NCI-H1417 (cell line): ENCODE measurements at places on chromosomes 5 and 9.

GRCh38 chr9:114731701-114732100 is 49.7 kb upstream of the TEX48 start:
- DNase-seq = no peak

DNA sequence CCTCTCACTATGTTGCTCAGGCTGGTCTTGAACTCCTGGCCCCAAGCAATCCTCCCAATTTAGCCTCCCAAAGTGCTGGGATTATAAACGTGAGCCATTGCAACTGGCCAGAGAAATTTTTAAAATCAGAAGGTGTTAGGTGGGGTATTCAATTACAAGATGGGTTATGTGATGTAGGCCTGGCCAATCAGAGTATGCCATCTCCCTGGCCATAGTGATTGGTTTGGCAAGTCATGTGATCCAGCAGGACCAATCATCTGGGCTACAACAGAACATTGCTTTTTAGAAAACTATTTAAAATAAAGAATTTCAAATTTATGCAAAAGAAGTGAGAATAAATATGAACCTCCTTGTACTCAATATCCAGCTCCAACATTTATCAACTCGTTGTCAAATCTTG is 22.4 kb downstream of the NMRK1 start:
- no peak for DNase-seq

GRCh38 chr9:133888048-133888808 is 103.9 kb downstream of the VAV2 start:
- peak; percentile 10 for DNase-seq

DNA sequence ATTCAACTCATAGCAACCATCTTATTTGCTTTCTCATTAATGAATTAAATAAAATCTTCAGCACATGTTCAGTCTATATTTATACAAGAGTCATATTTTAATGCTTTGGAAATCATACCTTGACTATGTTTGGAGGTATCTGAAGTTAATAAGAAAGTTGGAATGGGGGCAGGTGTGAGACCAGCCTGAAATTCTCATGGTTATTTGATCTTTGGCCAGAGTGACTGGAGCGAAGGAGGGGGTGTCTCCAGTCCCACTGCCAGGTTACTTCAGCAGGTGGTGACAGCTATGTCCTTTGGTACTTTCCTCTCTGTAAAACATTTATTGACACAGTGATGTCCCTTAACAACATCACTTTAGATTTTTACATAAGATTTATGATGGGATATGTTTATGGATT is 318.1 kb upstream of the SGCD start:
- DNase-seq = no peak

- DNase-seq = no peak
Measured at GRCh38 chr5:50653946-50654345, 12.5 kb upstream of the PARP8 start.

GRCh38 chr5:36502608-36503007 is 103.8 kb upstream of the SLC1A3 start:
- no peak for DNase-seq

DNA sequence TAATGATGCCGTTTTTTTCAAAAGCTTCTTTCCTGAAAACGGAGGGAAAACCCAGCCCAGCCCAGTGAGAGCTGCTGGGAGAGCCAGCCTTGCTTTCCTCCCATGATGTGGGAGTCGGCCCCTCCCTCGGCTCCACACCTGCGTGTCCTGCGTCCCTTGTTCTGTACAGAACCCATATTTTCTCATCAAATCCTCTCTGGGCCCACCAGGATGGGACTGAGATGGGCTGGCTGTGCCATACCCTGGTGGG is 8.9 kb downstream of the FLT4 start:
- DNase-seq = no peak

- DNase-seq = no peak
Measured at GRCh38 chr9:123069010-123069481, 35.6 kb downstream of the GPR21 start.

GRCh38 chr5:52693280-52693679 is 94.4 kb upstream of the ITGA1 start:
- DNase-seq = no peak

- no peak for DNase-seq
Measured at GRCh38 chr9:38622951-38623350, 2.6 kb upstream of the ANKRD18A start.

- DNase-seq = no peak
Measured at GRCh38 chr9:127162046-127162863, 39.8 kb upstream of the ANGPTL2 start.

GRCh38 chr5:15160091-15160490 is 288.5 kb upstream of the ANKH start:
- DNase-seq = no peak

DNA sequence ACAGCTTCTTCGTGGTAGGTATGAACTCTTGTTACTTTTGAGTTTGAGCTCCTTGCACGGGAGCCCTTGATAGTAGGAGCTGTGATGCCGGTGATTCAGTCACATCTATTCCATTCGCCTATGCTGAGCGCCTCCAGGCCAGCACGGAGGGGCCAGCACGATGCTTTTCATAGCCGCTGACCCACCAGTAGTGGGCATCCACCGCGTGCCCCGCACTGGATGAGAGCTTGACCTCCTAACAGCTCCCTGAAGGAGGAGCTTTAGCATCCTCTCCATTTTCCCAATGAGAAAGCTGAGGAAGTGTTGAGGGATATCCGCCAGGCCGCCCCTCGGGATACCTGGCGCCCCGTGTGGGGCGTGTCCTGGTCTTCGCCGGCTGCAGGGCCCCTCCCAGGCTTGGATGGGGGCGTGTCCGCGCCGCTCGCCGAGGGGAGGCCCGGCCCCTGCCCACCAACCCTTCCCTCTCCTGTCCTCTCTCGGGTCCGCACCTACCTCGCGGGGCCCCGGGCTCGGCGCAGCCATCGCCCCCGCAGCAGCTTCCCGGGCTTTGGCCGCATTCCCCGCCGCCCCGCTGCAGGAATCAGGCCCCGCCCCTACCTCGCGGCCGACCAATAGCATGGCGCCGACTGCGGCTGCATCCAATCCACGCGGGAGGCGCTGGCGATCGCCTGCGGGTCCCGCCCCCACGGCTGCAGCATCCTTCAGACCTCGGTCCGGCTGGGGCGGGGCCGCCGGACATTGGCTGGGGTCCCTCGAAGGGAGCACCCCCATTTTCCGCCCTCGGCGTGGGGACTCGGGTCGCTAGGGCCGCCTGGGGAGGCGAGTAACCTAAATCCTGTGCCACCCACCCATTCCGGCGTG is at the start of gene PIP5KL1:
PIP5KL1 (minus strand) TSS at position 547 of the 861 bp plus-strand sequence; CDS start at position 522, 25 bp downstream.
- peak; percentile 92 for DNase-seq

DNA sequence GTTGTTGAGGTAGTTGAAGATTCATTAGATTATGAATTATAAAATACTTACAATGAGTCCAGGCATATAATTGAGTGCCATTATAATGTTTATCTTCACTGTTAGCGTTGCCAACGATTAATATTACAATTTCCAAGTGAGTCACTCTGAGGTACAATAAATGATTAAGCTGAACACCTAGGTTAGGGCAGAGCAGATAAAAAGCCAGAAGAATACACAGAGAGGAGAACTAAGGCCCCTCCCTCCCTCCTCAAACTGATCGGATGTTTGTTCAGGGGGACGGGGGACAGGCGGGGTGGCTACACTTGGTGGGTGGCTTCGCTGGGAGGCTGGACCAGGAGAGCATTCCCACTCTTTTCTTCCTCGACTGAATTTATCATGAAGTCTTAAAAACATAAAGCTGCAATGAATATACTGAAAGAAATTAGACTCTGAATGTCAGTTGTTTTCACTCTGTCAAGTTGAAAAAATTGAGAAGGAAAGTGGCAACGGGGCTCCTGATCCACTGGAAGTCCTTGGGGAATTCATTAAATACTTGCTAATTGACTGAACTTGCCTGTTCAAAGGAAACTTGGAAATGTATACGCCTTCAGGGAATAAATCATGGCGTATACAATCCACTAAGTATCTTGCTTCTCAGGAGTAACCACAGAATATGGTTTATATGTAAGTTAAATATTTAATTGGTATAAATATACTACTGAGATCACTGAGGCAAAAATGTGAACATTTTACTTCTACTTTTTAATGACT is 198.1 kb downstream of the TSSK1B start:
- DNase-seq = no peak

GRCh38 chr9:75432386-75432785 is 344.1 kb downstream of the OSTF1 start:
- no peak for DNase-seq

DNA sequence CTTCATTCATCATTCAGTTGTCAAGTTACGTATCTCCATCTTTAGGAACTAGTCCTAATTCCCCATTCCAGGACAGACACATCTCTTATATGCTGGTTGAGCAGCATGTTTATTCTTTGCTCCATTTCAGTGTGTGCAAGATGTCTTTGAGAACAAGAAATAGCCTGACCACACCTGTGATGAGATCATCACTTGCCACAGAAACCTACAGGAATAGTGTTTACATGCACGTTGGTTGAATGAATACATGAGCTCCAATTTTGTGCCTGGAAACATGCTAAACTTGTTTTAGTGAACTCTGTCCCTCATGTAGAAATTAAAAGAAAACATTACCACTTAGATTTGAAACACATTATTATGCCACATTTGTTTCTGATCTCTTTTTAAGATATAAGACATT is 489.1 kb downstream of the CDH18 start:
- DNase-seq = no peak

GRCh38 chr5:87340716-87341115 is 72.0 kb downstream of the CCNH start:
- no peak for DNase-seq

GRCh38 chr5:170266570-170267381 is 30.8 kb downstream of the LCP2 start:
- no peak for DNase-seq

GRCh38 chr5:133256276-133256675 is 204.5 kb downstream of the HSPA4 start:
- DNase-seq = peak; percentile 70

DNA sequence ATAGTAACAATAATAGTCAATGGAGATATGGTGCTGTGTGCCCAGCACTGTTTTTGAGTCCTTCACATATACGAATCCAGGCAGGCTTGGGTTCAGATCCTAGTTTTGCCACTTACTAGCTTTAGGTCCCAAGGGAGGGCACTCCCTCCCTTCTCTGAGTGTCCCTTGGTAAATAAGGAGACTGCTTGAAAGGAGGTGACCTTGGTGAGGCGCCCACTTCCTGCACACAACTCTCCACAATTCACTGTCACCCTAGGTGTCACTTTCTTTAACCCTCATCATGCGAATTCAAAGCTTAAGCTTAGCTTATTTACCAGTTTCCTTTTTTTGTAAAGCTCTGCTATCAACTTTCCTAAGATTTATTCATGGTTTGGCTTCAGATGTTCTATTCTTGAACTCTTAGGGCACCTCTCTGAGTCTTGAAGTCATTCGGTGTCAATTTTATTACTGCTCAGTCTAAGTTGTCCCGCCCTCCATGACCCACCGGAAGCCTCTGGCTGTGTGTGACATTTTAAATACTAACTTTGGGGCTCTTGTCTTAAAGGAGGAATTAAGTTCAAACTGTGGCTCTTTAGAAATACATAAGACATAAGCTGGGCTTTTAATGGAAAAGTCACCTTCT is 170.7 kb upstream of the ZNF618 start:
- DNase-seq = no peak

DNA sequence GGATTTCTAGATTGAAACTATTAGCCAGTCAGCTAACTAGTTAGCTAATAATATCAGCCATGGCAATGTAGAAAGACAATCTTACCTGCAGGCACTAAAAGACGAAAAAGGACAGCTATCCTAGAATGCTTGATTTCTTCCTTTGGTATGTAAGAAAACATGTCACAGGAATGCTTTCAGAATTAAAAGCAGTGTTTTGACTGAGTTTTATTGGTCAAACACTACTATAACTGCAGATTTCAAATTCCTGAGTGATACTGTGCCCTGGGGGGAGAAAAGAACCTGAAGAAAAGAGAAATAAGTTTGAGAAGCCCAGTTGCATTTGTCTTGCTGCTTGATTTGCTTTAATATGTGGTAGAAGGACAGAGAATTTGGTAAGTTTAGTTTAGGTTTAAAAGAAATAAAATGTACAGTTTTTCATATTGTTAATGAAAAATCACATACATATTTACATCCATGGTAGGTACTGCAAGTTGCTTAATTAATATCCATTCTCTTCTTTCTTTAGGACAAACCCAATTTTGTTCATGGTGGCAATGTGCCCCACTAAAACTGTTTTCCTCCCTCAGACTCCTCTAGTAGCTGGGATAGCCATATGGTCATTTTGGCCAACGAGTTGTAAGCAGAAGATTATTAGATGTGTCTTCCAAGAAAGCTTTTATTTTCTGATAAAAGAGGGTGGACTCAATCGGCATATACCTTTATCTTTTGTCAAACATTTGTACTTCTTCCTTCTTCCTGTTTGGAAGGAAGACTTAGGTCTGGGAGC is 4.3 kb upstream of the FAM169A start:
- DNase-seq = no peak

DNA sequence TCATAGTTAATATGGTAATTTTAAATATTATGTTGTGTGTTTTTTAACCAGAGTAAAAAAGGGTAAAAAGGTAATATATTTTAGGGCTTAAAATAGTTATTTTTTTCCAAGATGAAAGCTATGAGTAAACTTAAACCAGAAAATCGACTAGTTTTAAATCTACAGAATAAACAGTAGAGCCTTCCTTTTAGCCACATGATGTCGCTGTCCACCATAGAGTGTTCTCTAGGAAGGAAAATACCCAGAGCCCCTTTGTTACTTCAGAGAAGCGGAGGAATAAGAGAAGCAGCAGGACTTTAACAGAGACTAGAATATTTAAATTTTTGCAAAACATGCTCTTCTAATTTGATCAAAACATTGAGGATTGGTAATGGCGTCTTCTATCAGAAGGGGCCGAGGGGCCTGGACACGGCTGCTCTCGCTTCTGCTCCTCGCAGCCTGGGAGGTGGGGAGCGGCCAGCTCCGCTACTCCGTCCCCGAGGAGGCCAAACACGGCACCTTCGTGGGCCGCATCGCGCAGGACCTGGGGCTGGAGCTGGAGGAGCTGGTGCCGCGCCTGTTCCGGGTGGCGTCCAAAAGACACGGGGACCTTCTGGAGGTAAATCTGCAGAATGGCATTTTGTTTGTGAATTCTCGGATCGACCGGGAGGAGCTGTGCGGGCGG is at the start of gene PCDHA2:
PCDHA2 (plus strand) TSS at position 258 of the 664 bp plus-strand sequence.
- DNase-seq = no peak

DNA sequence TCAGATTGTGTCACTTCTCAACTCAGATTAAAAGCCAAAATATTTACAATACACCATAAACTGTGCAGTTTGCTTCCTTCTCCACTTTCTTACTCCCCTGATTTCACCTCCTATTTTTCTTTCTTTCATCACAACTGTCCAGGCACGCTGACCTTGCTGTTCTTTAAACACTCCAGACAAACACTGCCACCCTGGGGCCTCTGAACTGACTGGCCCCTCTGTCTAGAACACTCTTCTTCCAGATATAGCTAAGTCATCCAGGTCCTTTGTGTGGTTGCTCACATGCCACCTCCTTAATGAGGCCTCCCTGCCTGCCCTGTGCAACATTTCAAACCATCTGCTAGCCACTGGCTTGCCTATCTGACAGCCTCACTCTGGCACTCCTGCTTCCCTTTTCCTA is 46.6 kb downstream of the ATG10 start:
- peak; percentile 3 for DNase-seq

GRCh38 chr5:106966686-106967315 is 703.9 kb downstream of the EFNA5 start:
- DNase-seq = no peak
